Activated naive CD4-positive, alpha-beta T cell treated with anti-CD3 and anti-CD28 coated beads, Interleukin-2, amount 50 U/mL, for 16 hours (primary cell): ENCODE measurements at places on chromosomes 5 and 9.

- no peak for DNase-seq
These were observed 52.5 kb downstream of the FGF10 start for GRCh38 chr5:44336708-44337107.

- DNase-seq, result no peak
These were observed 203.0 kb downstream of the MED10 start for GRCh38 chr5:6175172-6175854.

DNA sequence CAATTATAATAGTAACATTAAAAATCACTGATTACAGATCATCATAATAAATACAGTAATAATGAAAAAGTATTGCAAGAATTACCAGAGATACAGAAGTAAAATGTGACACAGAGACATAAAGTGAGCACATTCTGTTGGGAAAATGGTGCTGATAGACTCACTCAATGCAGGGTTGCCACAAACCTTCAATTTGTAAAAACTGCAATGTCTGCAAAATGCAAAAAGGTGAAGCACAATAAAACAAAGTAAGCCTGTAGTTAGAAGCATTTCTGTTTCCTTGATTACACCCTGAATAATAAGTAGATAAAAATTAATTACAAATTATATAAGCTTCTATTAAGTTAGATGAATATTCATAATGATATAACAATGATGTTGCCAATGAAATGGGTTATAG lies 736.2 kb upstream of the CHD1 start:
- DNase-seq, result no peak

GRCh38 chr5:40557501-40557900 lies 122.2 kb upstream of the PTGER4 start:
- no peak for DNase-seq

- no peak for DNase-seq
These were observed 69.4 kb downstream of the CACNA1B start for GRCh38 chr9:137946993-137947392.

- DNase-seq, result no peak
These were observed 13.4 kb upstream of the GRHPR start for GRCh38 chr9:37408933-37409710.

GRCh38 chr9:15287309-15287708 lies 19.7 kb downstream of the TTC39B start:
- no peak for DNase-seq

DNA sequence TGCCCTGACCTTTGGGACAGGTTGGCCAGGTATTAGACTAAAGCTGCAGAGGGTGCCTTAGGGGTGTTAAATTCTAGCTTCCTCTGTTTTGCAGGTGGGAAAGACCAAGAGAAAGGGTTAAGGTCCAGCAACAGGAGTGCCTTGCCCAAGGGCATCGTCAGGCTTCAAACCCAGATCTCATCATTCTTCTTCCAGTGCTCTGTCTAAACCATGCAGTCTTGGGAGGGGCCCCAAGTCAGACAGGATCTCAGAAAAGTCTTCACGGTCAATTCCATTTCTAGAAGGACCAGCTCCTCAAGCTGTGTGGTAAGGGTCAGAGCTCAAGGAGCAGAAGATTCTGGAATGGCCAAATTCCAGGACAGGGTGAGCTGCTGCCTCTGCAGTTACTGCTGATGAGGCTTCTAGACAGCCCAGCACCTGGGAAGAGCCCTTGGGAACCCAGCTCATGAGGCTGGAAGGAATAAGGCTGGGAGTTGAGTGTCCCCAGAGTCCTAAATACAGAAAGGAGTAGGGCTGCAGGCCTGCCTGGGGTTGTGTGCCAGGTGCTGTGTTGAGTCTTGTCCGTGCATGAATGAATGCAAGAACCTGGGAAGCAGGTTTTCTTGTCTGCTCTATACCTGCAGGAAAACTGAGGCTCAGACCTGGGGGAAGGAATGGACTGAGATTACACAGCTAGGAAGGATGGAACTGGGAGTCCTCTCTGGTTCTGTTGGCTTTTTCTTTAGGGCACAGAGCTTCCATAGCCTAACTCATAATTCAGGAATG lies 69.3 kb downstream of the WWC1 start:
- no peak for DNase-seq

DNA sequence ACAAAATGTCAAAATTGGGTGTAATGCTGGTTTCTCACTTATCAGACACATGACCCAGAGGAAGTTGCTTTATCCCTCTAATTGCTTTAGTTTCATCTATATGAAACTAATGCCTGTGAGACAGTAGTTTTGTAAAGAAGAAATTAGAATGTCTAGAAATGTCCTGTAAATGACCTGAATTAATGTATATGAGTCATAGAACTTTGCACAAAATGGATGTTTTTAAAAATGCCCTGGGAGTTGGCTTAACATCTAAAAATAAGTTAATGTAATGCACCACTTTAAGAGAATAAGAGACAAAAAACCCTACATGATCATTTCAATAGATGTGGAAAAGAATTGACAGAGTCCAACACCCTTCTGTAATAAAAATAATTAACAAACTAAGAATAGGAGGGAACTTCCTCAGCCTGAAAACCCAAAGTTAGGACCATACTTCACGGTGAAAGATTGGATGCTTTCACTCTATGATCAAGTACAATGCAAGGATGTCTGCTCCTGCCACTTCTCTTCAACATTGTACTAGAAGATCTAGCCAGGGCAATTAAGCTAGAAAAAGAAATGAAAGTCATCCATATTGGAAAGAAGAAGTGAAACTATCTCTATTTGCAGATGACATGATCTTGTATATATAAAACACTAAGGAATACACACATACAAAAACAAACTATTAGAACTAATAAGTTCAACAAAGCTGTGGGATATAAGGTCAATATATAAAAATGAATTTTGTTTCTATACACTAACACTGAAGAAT lies 117.9 kb downstream of the MELK start:
- DNase-seq, result no peak

DNA sequence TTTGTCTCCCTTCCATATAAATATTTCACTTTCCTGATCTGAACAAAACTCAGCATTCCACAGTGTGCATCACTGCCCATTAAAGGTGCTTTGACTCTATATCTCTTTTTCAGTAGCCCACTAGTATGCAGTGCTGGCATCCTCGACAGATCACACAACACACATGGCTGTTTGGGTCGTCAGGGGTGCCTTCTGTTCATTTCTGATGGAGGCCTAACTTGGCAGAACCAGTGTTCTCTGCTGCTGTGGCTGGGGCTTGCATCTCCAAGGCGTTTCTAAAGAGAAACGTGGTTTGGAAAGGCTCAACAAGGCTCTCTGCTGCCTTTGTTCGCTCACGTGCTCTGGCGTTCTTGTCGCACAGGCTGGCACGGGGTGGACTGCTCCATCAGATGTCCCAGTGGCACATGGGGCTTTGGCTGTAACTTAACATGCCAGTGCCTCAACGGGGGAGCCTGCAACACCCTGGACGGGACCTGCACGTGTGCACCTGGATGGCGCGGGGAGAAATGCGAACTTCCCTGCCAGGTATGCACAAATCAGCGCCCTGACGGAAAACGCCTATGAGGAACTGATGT lies 97.7 kb upstream of the PRRC1 start:
- no peak for DNase-seq

DNA sequence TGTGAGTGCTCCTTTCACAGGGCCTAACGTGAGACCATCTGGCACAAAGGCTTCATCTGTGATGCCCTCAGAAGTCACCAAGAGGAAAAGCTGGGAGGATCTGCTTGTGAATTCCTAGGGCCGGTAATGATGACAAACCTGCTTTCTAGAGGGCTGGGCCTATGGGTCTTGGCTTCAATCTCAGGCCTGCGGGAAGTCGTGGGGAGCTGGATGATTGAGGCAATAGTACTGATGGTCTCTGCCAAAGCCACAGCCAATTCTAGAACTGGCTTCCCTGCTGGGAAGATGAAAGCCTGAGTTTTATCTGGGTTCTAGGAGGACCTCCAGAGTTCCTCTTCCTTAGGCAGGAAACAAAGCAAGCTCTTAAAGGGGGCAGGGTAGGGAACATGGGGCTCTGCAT lies 102.7 kb downstream of the TMEM215 start:
- DNase-seq, result no peak

- DNase-seq, result no peak
These were observed 101.1 kb upstream of the NR4A3 start for GRCh38 chr9:99720455-99721050.

GRCh38 chr9:78296201-78296892 lies 578 bp upstream of the PSAT1 start:
- DNase-seq, result peak; percentile 30

DNA sequence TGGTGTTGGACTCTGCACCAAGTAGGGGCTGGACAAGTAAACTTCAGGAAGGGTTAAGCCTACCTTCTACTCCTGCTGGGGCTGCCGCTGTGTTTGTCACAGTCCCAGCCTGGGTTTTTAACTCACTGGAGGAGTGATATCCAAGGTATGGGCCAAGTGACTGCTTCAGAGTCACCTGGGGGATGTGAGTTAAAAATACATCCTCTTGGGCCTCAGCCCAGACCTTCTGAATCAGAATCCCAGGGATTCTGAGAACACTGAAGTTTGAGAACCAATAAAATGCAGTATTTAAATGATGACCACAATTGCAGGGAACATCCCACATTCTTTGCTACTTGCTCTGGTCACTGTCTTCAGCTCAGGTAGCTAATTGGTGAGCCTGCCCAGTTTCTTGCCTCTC lies 95.1 kb upstream of the DNAH5 start:
- no peak for DNase-seq

GRCh38 chr9:99389087-99390033 lies 167.3 kb downstream of the SEC61B start:
- no peak for DNase-seq

DNA sequence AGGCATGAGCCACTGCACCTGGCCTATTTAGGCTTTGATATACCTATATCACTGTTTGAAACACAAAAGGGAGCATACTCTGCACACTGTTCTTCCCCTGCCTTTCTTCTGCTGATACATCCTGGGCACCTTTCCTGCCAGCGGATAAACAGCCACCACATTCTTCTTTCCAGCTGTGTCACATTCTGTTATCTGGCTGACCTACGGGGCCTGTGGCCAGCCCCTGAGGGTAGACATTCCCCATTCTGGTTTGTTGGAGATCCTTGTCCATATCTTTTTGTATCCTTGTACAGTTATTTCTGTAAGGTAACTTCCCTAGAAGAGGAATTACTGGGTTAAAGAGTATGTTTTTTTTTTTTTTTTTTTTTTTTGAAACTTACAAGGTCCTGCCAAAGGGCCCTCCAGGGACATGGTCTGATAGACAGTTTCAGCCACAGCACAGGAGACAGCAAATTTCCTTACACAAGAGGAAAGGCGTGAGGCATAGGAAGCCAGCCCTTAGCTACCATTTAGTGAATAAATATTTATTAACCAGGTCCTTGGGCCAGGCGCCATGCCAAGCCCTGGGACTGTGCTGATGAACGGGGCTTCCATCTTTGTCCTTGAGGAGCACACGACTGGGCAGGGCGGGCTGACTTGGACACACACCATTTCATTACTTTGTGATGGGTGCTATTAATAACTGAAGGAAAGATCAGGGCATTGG lies 57.8 kb downstream of the ERGIC1 start:
- no peak for DNase-seq

GRCh38 chr5:174596429-174596828 lies 128.0 kb upstream of the MSX2 start:
- no peak for DNase-seq

- DNase-seq, result no peak
These were observed 4.7 kb upstream of the PANK3 start for GRCh38 chr5:168583742-168584482.

GRCh38 chr9:132600326-132600984 lies 18.0 kb downstream of the BARHL1 start:
- no peak for DNase-seq

GRCh38 chr5:173563246-173563645 lies 53.2 kb downstream of the BOD1 start:
- no peak for DNase-seq

DNA sequence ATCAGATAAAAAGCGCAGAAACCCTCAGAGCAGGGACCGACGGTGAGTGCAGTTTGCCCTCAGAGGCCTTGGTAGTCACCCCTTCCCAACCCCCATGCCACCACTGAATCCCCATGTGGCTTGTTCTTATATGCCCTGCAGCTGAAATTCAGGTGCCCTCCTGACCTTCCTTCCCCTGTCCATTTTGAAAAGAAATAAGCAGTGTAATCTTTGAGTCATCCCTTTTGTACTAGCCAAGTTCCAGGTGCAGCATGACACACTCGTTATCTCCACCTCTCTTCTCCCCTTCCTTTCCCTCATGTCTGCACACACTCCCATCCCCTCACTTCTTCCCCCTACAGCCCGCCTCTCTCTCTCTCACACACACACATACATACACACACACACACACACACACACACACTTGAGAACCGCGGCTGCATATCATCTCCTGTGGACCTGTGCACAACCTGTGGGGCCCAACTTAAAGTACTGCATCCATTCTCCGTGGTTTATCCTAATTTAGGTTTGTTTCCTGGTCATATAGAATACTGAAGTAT lies 53.1 kb downstream of the SYK start:
- DNase-seq, result no peak

DNA sequence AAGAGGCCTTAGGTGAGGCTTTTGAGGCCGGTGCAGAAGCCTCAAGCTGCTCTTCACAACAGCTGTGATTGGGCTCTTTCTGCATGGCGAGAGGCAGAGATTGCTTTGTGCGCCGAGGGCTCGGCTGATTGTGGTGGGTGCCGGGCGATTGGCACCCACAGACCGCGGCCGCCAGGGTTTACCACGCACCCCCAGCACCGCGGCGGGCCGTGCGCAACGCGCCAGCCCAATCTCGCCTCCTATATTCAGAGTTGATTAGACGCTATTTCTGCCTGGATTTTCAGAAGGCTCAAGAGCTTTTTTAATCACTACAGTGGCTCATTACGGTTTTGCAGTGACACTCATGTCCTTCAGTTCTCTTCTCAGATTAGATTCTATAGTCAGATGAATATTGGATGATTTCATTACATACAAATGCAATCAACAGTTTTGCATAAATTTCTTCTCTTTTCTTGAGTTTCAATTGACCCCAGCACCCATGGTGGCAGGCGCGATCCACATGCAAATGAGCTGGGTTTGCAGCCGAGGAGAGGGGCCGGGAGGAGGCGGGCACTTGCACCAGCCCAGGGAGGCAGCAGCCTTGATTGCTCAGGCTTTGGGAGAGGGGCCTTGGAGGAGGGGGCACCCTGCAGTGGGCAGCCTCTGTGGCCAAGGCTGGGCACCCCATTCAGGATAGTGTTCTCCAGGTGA lies 33.8 kb upstream of the PTGS1 start:
- DNase-seq, result no peak

- no peak for DNase-seq
These were observed 407.1 kb upstream of the TRPC7 start for GRCh38 chr5:136772491-136772890.

GRCh38 chr5:176432707-176433106 lies 15.5 kb upstream of the FAF2 start:
- no peak for DNase-seq

DNA sequence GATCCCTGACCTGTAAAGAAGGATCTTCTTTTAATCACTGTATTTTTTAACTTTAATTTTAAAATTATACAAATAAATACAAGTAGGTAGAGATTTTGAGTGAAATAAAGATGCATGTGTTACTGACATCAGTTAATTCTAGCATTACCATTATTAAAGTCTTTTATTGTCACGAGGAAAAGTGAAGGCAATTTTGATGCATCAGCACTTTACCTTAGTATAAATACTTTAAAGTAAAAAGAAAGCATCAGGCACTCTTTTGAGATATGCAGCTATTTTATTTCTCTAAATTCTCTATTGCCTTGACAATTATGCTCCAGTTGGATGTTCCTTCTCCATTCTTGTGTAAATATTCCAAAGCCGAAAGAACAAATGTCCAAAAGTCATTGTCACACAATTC lies 4.6 kb downstream of the HTR1A start:
- DNase-seq, result no peak

GRCh38 chr9:136464241-136464640 lies 18.6 kb downstream of the SEC16A start:
- no peak for DNase-seq
